ENCODE measurements at places on chromosomes 11 and 22.

- no peak for DNase-seq
Observed at GRCh38 chr11:16985297-16985696, 28.9 kb downstream of the PLEKHA7 start.

DNA sequence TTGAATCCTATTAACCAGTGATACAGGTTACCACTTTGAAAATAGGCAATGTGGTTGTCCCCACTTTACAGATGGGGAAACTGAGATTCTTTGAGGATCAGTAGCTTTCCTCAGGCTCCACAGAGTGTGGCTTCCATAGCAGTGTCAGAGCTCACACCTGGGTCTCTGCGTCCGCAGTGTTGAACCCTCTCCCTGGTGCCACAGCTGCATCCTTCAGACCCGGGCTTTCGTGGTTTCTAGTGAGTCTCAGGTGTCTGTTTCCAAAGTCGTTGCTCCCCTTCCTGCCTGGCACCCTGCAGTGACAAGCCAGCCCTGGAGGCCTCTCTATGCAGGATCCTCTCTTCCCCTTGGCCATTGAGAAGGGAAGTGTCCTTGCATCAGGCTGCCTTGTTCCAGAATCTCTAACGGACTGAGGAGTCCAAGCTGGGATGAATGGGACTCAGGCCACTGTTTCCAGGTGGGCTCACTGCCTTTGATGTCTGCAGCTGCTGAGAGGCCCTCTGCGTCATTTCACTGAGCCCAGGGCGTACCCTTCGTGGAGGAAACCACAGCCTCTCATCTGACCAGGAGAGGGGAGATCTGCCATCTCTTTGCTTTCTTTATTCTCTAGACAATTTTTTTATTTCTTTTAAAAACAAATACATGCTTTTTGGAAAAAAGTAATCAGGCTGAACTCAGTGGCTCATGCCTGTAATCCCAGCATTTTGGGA lies 48.4 kb upstream of the MICAL2 start:
- no peak for DNase-seq

DNA sequence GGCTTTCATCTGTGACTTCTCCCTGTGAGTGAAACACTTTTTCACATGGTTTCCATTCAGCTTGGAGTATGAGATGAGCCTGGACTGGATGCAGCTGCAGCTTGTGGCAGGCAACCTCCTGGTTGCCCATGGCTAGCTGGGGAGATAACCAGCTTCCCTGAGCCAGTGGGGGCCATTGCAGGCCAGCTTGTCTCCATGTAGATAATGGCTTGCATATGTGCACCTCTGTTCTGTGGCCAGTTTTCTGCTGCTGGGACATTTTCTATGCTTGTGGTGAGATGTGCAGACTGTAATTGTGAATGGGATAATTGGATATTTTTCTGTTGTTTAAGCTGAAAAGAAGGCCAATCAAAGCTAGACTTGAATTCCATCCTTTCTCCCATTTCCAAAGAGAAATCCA lies 38.5 kb downstream of the INSC start:
- DNase-seq, result no peak

- no peak for DNase-seq
Observed at GRCh38 chr11:2569321-2569721, 124.5 kb downstream of the KCNQ1 start.

GRCh38 chr22:42732081-42732480 lies 11.4 kb upstream of the A4GALT start:
- DNase-seq, result no peak

DNA sequence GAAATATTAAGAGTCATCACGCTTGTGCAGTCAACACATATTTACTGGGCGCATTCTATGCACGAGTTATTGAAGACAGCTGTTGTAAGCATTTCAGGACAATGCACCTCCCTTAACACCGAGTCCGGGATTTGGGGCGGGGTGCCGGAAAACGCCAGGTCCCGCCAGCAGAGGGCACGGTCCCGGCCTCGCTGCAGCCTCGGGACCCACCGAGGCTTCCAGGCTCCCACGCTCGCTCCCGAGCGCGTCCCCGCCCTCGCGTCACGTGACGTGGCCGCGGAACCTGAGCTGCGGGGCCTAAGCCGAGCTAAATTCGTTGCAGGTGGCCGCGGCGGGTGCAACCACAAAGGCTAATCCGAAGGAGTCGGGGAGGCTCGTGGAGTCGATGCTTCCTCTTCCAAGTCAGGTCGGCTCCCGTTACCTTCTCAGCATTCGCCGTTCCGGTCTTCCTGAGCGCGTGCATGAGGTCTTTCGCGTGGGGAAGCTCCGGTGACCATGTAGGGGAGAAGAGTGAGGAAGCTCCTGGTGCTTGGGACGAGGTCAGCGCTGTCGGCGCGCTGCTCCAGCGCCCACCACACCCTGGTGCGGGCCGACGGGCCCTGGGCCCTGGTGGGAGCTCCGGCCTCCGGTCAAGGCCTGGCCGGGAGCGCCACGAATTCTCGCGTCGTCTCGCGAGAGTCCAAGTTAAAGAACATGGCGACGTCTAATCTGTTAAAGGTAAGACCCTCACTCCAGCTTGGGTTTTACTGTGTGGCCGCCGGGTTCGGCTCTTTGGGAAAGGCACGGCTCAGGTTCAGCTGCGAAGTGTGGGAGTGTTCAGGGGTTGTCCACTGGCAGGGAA lies at the start of gene CUL5:
Gene CUL5, plus strand, starts transcription at position 243 of the 841 bp plus-strand sequence. Its CDS starts 451 bp downstream, at position 694.
- peak; percentile 95 for DNase-seq
